ENCODE measurements at places on chromosomes 3 and 15.
A peak's percentile ranks its signal among the peaks of the same experiment; 100 is the strongest.

GRCh38 chr15:77959432-77959879 lies 118.1 kb downstream of the TBC1D2B start:
- DNase-seq, result peak; percentile 44

- no peak for DNase-seq
These were observed 8.5 kb upstream of the FANCD2 start for GRCh38 chr3:10017636-10018292.

GRCh38 chr15:65938604-65939003 lies 69.3 kb downstream of the RAB11A start:
- DNase-seq, result no peak

- no peak for DNase-seq
These were observed 76.2 kb downstream of the CCK start for GRCh38 chr3:42189736-42190135.

- no peak for DNase-seq
These were observed 662 bp downstream of the UBL7 start for GRCh38 chr15:74460298-74460697.

GRCh38 chr3:48470286-48470685 lies 23.7 kb downstream of the ATRIP start:
- no peak for DNase-seq

DNA sequence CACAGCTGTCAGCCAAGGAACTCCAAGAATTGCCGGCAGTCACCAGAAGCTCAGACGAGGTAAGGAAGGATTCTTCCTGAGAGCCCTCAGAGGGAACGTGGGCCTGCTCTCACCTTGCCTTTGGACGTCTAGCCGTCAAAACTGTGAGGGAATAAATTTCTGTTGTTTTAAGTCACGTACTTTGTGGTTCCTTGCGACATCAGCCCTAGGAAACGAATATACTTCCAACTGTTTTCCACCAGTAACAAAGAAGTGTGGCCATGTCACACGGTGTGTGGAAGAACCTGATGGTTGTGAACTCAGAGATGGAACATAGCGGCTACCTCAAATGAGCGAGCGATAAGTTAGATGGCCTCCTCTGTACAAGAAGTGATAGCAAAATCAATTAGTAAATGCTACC lies 41.0 kb upstream of the B3GNT5 start:
- no peak for DNase-seq

- no peak for DNase-seq
These were observed 116.9 kb upstream of the RAP2B start for GRCh38 chr3:153045150-153045549.

DNA sequence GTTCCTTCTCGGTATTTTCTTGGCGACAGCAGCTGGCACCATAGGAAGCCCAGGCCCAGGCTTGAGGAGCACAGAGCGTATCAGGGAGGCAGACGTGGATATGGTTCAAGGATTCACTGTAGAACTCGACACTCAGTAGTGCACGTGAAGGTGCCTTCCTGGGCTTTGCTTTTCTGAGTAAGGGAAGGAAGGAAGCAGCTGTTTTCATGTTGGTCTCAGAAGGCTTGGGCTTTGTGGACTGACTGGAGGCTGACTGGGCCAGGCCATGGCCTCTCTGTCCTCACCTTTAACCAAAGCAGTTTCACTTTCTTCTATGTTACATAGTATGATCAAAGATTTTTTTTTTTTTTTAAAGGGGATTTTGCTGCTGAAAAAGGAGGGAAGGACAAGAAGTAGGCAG lies 6.9 kb upstream of the GHRL start:
- no peak for DNase-seq

DNA sequence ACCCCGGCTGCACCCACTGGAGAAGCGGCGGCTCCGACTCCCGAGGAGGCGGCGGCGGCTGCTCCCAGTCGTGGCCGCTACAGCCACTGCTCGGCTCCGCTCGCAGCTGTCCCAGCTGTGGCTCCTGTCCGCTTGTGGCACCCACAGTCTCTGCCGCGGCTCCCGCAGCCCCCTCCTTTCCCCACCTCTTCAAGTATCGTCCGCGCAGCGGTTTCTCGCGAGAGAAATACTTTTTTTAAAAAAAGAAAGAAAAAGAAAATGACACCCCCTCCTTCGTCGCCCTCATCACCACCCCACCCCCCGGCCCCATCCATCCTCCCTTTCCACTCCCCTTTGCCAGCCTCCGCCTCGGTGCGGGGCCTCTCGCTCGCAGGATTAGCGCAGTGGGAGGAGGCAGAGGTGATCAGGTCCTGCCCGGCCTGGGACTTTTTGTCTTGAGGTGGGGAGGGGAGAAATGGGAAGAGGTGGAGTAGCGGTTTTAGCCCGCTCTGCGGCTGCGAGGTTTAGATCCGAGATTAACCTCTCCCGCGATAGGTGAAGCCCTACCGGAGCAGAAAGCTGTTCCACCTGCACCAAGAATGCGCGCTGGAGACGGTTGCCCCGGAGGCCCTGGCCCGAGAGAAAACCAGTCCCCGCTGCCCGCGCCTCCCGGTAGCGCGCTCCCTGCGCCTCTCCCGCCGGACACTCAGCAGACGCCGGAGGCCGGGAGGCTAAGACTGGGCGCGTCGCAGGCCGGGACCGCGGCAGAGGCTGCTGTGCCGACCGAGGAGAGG lies at the start of gene FBN1:
FBN1 (minus strand) TSS at position 152 of the 773 bp plus-strand sequence. CDS start 940 bp downstream, outside the sequence.
- no peak for DNase-seq

DNA sequence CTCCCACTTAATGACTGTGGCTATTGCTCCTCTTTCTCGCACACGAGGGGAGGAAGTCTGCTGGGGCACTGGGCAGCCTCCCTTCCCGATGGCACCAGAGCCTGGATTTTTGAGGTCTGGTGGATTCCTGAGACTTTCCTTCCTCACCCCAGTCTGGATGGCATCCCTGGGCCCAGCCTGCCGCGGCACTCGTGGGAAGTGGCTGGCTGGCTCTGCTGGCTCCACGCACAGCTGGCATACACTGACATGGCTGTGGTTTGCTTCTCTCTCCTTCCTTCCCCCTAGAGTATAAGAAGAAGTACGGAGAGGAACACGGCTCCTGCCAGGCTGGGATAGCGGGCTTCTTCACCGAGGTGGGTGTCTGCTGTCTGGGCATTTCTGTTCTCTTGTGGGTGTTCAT lies 319.8 kb upstream of the LRRFIP2 start:
- DNase-seq, result no peak

- DNase-seq, result no peak
These were observed 1043.3 kb downstream of the FHIT start for GRCh38 chr3:60207905-60208304.

GRCh38 chr15:62807539-62808130 lies 234.9 kb upstream of the TPM1 start:
- no peak for DNase-seq

DNA sequence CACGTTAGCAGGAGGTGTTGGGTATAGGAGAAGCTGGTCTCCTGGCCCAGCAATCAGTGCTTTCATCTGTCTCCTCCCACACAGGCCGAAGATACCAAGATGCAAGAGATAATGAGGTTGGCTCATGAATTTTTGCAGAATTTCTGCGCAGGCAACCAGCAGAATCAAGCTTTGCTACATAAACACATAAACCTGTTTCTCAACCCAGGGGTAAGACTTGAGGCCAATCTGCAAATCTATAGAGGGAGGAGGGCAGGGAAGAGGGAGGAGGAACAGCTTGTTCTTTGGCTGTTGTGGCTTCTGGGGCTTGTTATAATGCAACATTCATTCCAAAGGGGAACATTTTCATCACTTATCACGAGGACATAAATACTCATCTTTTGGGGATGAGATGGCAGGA lies 195.3 kb downstream of the ITPR1 start:
- DNase-seq, result no peak

- no peak for DNase-seq
These were observed 43.7 kb downstream of the ANKRD28 start for GRCh38 chr3:15754047-15754446.

DNA sequence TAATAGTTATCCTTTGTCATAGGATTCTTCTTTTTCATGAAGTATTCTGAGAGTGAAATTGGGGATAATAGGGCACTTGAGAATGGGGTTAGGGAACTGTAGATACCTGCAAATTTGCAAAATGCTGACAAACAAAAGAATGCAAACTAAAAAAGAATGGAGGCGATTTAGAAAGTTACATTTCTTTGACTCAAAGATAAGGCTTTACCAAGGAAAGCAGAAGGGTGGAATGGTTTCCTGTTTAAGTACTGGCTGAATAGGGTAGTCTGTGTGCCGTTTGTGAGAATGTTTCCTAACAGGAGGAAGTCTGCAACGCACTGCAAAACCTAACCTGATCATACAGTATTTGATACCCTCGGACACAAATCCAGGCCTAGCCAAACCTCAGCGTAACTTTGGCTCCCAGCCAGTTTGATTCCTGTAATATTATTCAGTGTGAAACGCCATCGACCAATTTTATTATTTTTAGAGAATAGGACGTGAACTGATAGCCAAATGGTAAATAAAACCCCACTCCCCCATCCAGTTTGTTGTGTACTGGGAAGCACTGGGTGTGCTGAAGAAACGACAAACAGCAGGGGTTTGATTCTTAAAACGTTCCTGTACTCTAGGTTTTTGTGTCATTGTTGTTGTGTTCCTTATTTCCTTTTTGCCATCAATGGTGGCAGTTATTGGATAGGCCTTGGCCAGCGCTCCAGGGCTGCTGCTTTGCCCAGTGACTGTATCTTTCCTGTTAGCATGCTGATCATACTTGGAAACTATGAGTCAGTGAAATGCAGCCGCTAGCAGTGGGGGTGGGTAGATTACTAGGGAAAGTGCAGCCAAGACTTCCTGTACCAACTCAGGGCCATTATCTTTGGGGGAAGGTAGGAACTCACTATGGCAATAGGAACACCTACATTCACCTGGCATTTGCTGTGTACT lies 148.0 kb upstream of the TBL1XR1 start:
- DNase-seq, result no peak

GRCh38 chr15:35181538-35181937 lies 96.4 kb upstream of the NANOGP8 start:
- DNase-seq, result no peak

DNA sequence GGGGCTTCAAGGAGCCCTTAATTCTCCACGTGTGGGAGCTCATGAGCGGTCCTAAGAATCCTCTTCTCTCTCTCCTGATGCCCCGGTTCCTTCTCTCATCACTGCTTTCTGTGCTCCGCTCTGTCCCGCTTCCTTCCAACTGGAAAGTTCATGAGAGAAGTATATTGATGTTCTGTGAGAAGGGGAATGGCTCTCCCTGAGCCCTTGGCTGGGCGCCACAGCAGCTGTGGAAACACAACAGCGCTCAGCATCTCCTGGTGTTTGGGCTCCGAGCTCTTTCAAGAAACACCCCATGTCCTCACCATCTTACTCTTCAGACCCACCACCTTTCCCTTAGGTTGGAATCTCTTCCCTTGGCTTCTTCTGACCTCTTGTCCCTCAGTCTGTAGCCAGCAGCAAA lies 161.7 kb downstream of the VGLL4 start:
- DNase-seq, result no peak

DNA sequence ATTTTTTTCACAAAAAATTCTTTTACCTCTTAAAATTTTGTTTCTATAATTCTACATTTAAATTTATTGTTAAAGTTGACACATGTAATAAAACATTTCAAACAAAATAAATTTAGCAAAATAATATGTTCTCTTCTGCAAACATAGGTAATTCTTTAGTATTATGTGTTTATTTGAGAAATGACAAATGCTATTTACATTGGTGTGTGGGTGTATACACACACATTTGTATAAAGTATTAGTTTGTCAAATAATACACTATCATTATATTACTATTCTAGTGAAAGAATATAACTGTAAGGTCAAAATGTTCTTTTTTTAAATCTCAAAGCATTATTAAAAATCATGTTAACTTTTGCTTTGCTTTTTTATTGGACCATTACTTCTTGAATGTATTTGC lies 1370.6 kb downstream of the SI start:
- DNase-seq, result no peak

- DNase-seq, result no peak
These were observed 1.3 kb downstream of the DMXL2 start for GRCh38 chr15:51621155-51621765.

DNA sequence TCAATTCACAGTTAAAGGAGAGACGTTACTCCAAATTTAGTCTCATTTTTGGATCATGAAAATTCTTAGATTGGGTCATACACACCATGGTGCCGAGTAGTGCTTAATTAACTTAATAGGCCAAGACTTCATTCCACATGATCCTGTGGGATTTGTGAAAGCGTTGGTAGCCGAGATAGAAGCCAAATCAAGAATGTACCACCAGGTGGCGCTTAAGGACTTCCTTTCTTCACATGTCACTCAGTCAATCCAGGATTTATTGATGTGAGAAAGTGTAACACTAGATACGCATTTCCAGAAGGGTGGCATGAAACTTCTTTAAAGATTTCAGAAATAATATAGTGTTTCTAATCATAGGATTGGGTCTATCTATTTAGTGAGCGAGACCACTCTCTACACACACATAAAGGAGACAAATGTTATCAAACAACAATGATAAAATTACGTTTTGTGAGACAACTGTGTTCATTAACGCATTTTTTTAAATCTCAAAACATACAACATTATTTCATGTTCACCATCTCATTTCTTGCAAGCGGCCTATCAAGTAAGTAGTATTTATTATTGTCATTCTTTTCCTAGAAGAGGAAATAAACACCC lies 436.1 kb downstream of the CHL1 start:
- no peak for DNase-seq

DNA sequence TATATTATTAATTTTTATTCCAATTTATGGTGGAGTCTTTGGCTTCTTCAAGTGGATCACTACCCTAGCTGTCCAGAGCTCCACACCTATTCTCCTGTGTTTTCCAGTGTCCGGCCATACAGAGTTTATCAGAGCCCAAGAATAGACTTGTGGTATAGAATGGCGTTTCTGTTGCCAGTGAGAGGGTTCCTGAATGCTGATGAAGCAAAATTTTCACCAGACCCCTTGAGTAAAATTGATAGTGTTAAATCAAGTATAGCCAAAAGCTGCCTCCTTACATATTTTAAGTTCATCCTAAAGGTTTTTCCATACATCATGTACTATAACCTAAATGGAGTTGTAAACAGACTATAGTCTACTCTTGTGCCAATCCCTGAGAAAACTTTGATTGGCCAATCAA lies 171.5 kb upstream of the CHL1 start:
- DNase-seq, result no peak

GRCh38 chr3:153830552-153830951 lies 290.6 kb upstream of the ARHGEF26 start:
- no peak for DNase-seq

- no peak for DNase-seq
These were observed 60.5 kb upstream of the TBC1D5 start for GRCh38 chr3:17802950-17803349.

- no peak for DNase-seq
These were observed 53.8 kb downstream of the RBMS3 start for GRCh38 chr3:29334706-29335105.

GRCh38 chr3:48966367-48966766 lies 23.7 kb upstream of the P4HTM start:
- DNase-seq, result no peak

GRCh38 chr3:74115906-74116305 lies 491.2 kb upstream of the PDZRN3 start:
- no peak for DNase-seq

- DNase-seq, result no peak
These were observed 202.8 kb downstream of the PLCL2 start for GRCh38 chr3:17087509-17087908.

- DNase-seq, result no peak
These were observed 437.1 kb upstream of the CBLB start for GRCh38 chr3:106305882-106306435.

Measured in activated naive CD4-positive, alpha-beta T cell (primary cell).